Bronchus fibroblast of lung (primary cell): ENCODE measurements at places on chromosomes 5 and 9. TPM values are rescaled to one million over a fixed set of nuclear protein-coding genes. Genes with fewer than 3 reads are reported as not detected.

IL5 gene
- total RNA-seq = not detected in 2 replicates

SPATA31A3 gene
- total RNA-seq = not detected in 2 replicates

PTPN3 gene
- total RNA-seq = 1.3 and 1.6 TPM in 2 replicates

PCDHA9 gene
- total RNA-seq = not detected in 2 replicates

COL5A1 gene
- 74.3 and 74.5 TPM in 2 replicates for total RNA-seq

C9orf50 gene
- 0.50 TPM in 1 of 2 replicates, not detected in the other for total RNA-seq

TXNDC15 gene
- 73.0 and 85.4 TPM in 2 replicates for total RNA-seq

PTGR1 gene
- 105 and 124 TPM in 2 replicates for total RNA-seq
